Osteocyte (in vitro differentiated cells): ENCODE measurements at places on chromosomes 6 and 20. TPM values are rescaled to one million over a fixed set of nuclear protein-coding genes. Genes with fewer than 3 reads are reported as not detected.

DNA sequence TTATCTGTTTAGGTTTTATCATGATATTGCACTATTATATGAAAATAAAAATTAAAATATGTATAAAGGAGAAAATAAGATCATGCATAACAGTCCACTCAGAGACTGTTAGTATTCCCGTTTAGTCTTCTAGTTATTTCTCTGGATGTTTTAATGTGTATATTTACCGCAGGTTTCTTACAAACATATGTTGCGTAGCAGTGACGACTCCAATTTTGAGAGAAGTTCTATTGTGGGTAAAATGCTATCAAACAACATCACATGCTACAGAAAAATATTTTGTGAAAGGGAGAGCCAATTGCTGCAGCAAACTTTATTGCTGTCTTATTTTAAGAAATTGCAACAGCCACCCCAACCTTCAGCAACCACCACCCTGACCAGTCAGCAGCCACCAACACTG, 72.4 kb upstream of the NXT1 start:
- DNase-seq: no peak

DNA sequence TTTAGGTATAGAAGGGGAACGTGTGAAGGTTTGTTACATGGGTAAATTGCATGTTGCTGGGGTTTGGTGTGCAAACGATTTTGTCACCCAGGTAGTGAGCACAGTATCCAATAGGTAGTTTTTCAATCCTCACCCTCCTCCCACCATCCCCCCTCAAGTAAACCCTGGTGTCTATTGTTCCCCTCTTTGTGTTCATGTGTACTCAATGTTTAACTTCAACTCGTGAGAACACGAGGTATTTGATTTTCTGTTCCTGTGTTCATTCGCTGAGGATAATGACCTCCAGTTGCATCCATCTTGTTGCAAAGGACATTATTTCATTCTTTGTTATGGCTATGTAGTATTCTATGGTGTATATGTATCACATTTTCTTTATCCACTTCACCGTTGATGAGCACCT, 11.6 kb upstream of the VNN1 start:
- DNase-seq: no peak

The CDYL gene
- total RNA-seq: 39.8 and 40.4 TPM in 2 replicates

- DNase-seq: no peak
Measured at GRCh38 chr6:41723530-41724227, 11.7 kb downstream of the TFEB start.

GRCh38 chr20:39222101-39222500, 260.0 kb downstream of the DHX35 start:
- DNase-seq: no peak

DNA sequence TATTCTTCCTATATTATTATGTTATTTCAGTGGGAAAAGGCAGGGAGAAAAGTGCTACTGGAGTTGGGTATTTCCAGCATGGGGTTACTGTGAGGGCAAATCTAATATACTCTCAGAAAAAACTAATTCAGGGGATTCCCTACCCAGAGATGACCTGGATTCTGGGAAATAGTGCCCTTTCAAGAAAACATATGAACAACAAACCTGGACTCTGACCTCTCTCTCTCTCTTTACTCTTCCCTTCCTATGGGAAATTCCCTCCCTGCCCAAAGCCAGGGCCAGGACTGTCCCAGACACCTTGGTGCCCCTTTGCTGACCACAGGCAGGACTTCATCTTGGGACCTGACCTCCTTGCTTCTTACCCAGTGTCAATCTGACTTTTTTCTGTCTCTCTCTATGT, 1.6 kb upstream of the UBD start:
- DNase-seq: no peak

The ACOT8 gene
- 23.6 and 23.9 TPM in 2 replicates for total RNA-seq

The BEND3 gene
- total RNA-seq: 4.4 and 4.5 TPM in 2 replicates

The NKX2-4 gene
- total RNA-seq: not detected in 2 replicates

GRCh38 chr20:3563133-3563532, 92.3 kb downstream of the ATRN start:
- no peak for DNase-seq

- no peak for DNase-seq
Measured at GRCh38 chr6:124226396-124226795, 422.7 kb downstream of the NKAIN2 start.

- DNase-seq: no peak
Measured at GRCh38 chr20:50445354-50446151, 64.6 kb upstream of the PTPN1 start.

- DNase-seq: no peak
Measured at GRCh38 chr6:87297119-87297518, 25.3 kb upstream of the SMIM8 start.

- no peak for DNase-seq
Measured at GRCh38 chr6:23731609-23732008, 394.4 kb upstream of the NRSN1 start.

The RWDD2A gene
- 7.0 and 8.2 TPM in 2 replicates for total RNA-seq

GRCh38 chr6:167863897-167864296, 37.2 kb downstream of the AFDN start:
- no peak for DNase-seq

The RAET1G gene
- 0.55 and 0.73 TPM in 2 replicates for total RNA-seq

DNA sequence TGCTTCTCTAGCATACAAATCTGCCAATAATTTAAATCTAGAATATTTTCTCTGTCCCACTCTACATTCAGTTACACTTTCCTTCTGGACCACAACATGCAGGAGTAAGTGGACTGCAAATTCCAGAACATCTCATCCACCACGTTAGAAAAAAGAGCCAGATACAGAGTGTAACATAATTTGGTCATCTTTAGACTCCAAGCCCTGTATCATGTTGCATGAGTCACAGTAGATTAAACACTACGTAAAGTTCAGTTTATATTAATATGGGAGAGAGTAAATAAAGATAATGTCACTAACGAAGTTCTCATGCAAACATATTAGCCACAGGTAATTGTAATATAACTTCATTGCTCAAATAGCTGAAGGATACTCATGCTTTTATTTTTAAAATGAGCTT, 327.0 kb downstream of the C6orf118 start:
- DNase-seq: no peak
